ENCODE measurements at places on chromosomes 7 and 10. TPM values are rescaled to one million over a fixed set of nuclear protein-coding genes. Genes with fewer than 3 reads are reported as not detected.

- no peak for DNase-seq
- H3K27ac ChIP-seq: no peak overlapping the region
- no peaks in the 10 kb centered on the region for H3K27me3 ChIP-seq
- no peak overlapping the region for H3K4me3 ChIP-seq
These were observed 72.3 kb downstream of the AMPH start for GRCh38 chr7:38558761-38559345.

- H3K27me3 ChIP-seq: no peaks in the 10 kb centered on the region
- H3K27ac ChIP-seq: no peak overlapping the region
- no peak overlapping the region for H3K4me3 ChIP-seq
- DNase-seq: no peak
These were observed 125.1 kb downstream of the THSD7A start for GRCh38 chr7:11706666-11707605.

DNA sequence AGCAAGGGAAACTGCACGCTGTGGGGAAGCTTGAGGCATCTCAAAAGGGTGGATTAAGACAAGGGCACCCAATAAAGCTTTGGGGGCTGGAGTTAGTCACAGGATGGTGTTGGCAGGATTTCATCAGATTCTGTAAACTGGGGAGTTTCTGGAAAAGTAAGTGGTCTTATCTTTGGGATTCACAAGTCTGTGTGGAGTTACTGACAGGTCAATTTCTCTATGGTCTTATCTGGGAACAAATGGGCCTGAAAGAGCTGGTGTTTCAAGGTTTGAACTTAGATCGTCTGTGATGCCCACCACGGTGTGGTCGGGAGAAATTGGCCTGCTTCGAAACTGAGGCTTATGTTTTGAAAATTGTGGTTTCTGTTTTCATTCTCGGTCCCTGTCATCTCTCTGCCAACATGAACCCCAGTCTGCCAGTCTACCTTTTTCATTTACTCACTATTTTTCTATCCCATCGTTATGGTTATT lies 23.8 kb upstream of the AOAH start:
- H3K4me3 ChIP-seq: no peak overlapping the region
- peaks cover 6% of the 10 kb centered on the region for H3K4me1 ChIP-seq
- no peak overlapping the region for H3K27ac ChIP-seq
- no peaks in the 10 kb centered on the region for H3K27me3 ChIP-seq

DNA sequence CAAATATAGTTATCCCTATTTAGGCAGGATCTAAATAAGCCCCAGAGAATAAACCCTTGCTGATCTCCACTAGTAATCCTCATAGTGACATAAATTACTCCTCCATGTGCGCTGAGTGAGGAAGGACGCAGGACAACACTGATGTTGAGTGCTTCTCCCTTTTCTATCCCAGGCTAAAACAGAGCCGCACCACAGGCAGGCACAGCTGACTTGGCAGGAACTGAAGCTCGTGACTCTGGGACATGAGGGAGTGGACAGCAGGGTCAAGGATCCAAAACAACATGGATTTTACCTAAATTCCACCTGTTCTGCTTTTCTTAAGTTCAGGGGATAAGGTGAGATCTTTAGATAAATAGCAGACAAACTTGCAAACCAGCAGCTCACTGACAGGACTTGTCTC lies 46.0 kb downstream of the VOPP1 start:
- H3K27ac ChIP-seq: peak overlapping the region; percentile 62
- H3K27me3 ChIP-seq: no peaks in the 10 kb centered on the region
- H3K4me1 ChIP-seq: peaks cover 66% of the 10 kb centered on the region
- no peak for DNase-seq

GRCh38 chr10:17910125-17910789 lies 41.5 kb upstream of the SLC39A12 start:
- no peaks in the 10 kb centered on the region for H3K4me1 ChIP-seq
- no peaks in the 10 kb centered on the region for H3K36me3 ChIP-seq
- H3K4me3 ChIP-seq: no peak overlapping the region
- H3K27me3 ChIP-seq: no peaks in the 10 kb centered on the region

DNA sequence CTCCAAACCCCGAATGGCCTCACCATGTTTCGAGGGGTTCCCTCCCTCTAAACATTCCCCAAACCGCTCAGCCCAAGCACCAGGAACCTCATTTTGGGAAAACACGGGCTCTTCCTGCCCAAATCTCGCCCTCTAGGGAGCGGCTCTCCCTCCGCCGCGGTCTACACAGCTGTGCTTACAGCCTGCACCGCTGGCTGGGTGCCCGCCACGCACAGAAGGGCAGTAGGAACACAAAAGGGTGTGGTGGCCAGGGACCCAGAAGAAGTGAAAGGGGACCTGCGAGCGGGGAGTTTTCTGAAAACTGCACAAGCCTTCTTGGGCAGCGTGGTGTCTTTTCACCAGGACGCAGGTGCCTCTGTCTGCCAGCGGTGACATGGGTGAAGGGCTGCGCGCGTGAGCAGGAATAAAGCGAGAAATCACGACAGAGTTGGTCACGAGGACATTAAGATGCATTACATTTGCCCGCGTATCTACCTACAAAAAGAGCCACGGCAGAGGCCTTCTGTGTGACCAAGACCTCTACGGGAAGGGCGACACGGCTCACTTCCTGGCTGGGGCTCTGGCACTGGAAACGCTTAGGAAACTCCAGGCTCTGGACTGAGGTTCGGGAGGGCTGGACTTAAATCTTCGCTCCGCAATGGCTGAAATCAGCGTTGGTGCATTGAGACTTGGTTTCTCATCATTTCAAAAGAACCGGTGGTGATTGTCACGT lies 171.7 kb downstream of the LSM5 start:
- peaks cover 10% of the 10 kb centered on the region for H3K27me3 ChIP-seq
- no peak overlapping the region for H3K4me3 ChIP-seq
- no peaks in the 10 kb centered on the region for H3K36me3 ChIP-seq
- no peak for DNase-seq
- no peaks in the 10 kb centered on the region for H3K4me1 ChIP-seq
- H3K27ac ChIP-seq: no peak overlapping the region

DNA sequence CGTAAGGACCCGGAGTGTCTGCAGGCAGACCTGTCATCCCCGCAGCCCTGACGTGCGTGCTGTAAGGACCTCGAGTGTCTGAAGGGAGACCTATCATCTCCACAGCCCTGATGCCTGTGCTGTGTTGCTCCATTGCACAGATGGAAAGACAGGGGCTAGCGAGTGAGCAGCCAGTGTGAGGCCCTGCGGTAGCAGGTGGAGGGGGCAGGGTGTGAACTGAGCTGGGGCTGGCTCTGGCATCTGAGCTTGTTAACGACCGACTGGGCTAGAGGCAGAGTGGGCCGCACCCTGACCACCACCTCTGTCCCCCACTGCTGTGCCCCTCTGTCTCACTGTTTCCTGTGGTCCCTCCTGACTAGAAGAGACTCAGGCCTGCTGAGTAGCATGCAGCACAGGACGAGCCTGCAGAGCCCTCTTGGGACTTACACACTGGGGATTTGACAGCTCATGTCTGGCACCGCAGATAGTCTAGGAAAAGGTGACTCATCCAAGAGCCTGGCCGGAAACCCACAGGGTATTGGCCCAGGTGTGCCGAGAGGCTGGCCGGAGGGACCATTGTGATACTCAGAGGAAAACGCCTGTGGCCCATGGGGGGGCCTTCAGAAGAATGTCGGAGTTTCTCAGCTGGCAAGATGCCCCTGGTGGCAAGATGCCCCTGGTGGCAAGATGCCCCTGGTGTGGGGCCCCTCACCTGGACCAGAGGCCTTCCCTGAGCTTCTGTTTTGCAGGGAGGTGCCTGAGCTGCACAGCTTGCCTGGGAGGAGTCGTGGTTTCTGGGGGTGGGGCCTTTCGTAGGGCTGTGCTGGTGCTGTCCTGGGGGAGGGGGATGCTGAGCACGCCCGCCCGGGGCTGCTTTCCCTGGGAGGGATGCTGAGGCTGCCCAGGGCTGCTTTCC lies 34.3 kb downstream of the INPP5A start:
- peak; percentile 95 for DNase-seq
- peak overlapping the region; percentile 21 for H3K4me3 ChIP-seq
- H3K36me3 ChIP-seq: no peaks in the 10 kb centered on the region
- H3K27me3 ChIP-seq: no peaks in the 10 kb centered on the region
- peaks cover 49% of the 10 kb centered on the region for H3K4me1 ChIP-seq

DNA sequence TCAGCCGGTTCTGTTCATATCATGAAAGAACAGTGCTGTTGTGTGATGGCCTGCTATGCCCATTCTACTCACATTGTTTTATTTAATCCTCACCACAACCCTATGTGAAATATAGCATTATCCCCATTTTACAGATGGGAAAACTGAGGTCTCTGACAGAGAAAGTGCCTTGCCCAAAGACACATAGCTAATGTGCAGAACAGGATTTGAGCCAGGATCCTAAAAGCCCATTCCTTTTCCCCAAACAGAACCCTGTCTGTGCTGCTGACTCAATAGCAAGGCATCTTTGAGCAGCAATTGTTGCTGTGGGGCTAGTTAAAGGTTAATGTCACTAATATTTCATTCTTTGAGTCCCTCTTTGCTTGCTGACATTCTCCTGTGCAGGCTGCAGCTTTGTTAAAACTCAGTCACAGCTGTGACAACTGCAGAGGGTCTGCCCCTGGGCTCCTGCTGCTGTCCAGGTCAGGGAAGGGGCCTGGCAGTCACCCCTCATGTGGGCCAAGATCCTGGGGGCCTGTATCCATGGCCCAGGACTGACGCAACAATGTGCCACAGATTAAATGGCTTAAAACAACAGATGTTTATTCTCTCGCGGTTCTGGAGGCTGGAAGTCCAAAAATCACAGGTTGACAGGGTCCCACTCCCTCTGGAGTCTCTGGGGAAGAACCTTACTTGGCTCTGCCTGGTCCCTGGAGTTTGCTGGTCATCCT lies 40.4 kb downstream of the AFAP1L2 start:
- H3K36me3 ChIP-seq: no peaks in the 10 kb centered on the region
- peaks cover 10% of the 10 kb centered on the region for H3K4me1 ChIP-seq
- no peak overlapping the region for H3K4me3 ChIP-seq
- no peak overlapping the region for H3K27ac ChIP-seq
- H3K27me3 ChIP-seq: no peaks in the 10 kb centered on the region

GRCh38 chr7:8042796-8043535 lies 74.4 kb downstream of the GLCCI1 start:
- H3K27ac ChIP-seq: no peak overlapping the region
- DNase-seq: no peak
- no peak overlapping the region for H3K4me3 ChIP-seq

GRCh38 chr7:96228760-96229159 lies 93.1 kb downstream of the SLC25A13 start:
- DNase-seq: no peak
- no peaks in the 10 kb centered on the region for H3K4me1 ChIP-seq
- H3K36me3 ChIP-seq: no peaks in the 10 kb centered on the region
- no peaks in the 10 kb centered on the region for H3K27me3 ChIP-seq
- no peak overlapping the region for H3K27ac ChIP-seq

DNA sequence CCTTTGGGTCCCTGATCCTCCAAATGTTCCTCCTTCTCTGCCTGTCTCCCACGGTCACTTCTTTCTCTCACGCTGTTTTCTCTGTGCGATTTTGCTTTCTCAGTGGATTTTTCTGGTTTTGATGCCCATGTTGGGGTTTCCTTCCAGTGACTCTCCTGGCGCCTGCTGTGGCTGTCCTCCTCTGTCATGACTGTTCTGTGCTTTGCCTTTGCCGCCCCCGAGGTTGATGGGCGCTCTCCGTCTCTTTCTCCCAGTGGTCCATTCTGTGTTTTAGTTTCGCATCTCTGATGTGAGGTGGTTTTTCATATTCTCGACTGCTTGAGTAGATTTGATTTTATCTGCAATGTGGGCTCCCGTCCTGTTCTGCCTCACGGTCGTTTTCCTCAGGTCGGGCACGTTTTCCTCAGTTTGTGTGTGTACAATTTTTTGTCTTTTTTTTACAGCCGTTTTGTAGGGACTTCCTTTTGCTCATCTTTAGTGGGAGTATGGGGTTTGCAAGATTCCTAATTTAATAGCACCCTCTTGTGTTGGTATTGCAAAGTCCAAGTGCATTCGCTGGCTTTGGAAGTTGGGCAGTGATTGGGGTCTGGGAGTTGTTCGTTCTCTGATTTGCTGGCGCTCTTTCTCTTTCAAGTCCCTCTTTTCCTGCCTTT lies 100.0 kb downstream of the INPP5A start:
- H3K4me3 ChIP-seq: no peak overlapping the region
- peak; percentile 43 for DNase-seq
- H3K4me1 ChIP-seq: no peaks in the 10 kb centered on the region
- H3K27ac ChIP-seq: no peak overlapping the region
- no peaks in the 10 kb centered on the region for H3K36me3 ChIP-seq

- no peaks in the 10 kb centered on the region for H3K27me3 ChIP-seq
- H3K4me3 ChIP-seq: no peak overlapping the region
- DNase-seq: no peak
- no peaks in the 10 kb centered on the region for H3K4me1 ChIP-seq
- H3K36me3 ChIP-seq: no peaks in the 10 kb centered on the region
These were observed 10.3 kb downstream of the SLC13A4 start for GRCh38 chr7:135717693-135718092.

DNA sequence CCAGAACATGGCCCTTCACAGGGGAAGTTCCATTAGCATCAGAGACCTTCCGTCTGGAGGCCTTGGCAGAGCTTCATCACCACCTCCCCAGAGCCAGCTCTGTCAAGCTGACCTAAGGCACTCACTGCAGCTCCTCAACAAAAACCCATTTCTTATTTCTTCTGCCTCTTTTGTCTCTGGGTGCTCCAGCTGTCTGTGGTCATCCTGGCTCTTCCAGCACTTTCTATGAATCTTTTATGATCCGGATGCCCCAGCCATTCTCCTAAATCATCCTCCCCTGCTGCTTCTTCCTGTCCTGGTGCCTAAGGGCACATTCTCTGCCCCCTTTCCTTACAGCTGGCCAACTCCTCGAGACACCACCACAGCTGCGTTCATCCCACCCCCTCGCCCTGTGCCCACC lies 171.7 kb upstream of the INSYN2A start:
- no peaks in the 10 kb centered on the region for H3K27me3 ChIP-seq
- DNase-seq: no peak

GRCh38 chr7:31114593-31115343 lies 62.7 kb downstream of the ADCYAP1R1 start:
- no peaks in the 10 kb centered on the region for H3K27me3 ChIP-seq
- H3K27ac ChIP-seq: no peak overlapping the region
- no peak for DNase-seq
- H3K4me3 ChIP-seq: no peak overlapping the region
- H3K4me1 ChIP-seq: no peaks in the 10 kb centered on the region

DNA sequence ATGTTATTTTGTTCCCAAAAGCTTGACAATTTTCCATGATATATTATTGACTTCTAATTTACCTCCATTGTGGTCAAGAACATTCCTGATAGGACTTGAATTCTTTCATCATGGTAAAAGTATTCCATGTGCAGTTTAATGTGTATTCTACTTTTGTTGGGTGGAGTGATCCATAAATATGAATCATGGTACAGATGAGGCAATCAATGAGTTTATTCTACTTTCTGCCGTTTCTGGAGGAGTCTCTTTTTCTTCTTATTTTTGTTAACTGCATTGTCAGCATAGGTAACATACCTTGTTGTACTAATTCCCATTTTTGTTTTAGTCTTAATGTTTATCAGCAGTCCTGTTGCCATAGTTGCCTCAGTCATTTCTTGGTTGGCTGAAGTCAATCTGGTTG lies 69.6 kb downstream of the SHOC2 start:
- H3K4me3 ChIP-seq: no peak overlapping the region
- no peak for DNase-seq
- H3K4me1 ChIP-seq: peaks cover 11% of the 10 kb centered on the region

The CREB3L2 gene
- 65.2 TPM for total RNA-seq

The STEAP2 gene
- total RNA-seq: 2.1 TPM

The NKX1-2 gene
- not detected for total RNA-seq

The MPP7 gene
- total RNA-seq: 0.08 TPM

The GPR158 gene
- not detected for total RNA-seq

The DNMBP gene
- 39.4 TPM for total RNA-seq
